ENCODE measurements at places on chromosomes 2 and 18. TPM values are rescaled to one million over a fixed set of nuclear protein-coding genes. Genes with fewer than 3 reads are reported as not detected.

Gene HOXD9
- not detected for total RNA-seq

Gene UGT1A4
- total RNA-seq, result not detected

Gene DSG1
- total RNA-seq, result 0.23 TPM

Gene MAP3K19
- 9.5 TPM for total RNA-seq

Gene RBKS
- 4.6 TPM for total RNA-seq

Gene C2orf78
- not detected for total RNA-seq

Gene NAT8
- not detected for total RNA-seq

Gene LAMA1
- total RNA-seq, result 22.1 TPM

Gene IL1RL2
- 1.6 TPM for total RNA-seq

Gene MFSD6
- total RNA-seq, result 51.9 TPM

Gene FECH
- total RNA-seq, result 37.1 TPM

Gene UGT1A5
- total RNA-seq, result not detected

Gene UGT1A10
- not detected for total RNA-seq

Gene SIX2
- not detected for total RNA-seq

Gene CROCC2
- total RNA-seq, result 1.4 TPM

Gene CRYGD
- total RNA-seq, result 3.7 TPM

Gene ALK
- total RNA-seq, result 21.0 TPM
